Stimulated activated CD8-positive, alpha-beta memory T cell treated with anti-CD3 and anti-CD28 coated beads, Interleukin-7, amount 100 ng/mL, for 1 hour (primary cell): ENCODE measurements at places on chromosomes 1 and 21.

GRCh38 chr21:33747420-33747819, 105.1 kb downstream of the ITSN1 start:
- no peak for DNase-seq

DNA sequence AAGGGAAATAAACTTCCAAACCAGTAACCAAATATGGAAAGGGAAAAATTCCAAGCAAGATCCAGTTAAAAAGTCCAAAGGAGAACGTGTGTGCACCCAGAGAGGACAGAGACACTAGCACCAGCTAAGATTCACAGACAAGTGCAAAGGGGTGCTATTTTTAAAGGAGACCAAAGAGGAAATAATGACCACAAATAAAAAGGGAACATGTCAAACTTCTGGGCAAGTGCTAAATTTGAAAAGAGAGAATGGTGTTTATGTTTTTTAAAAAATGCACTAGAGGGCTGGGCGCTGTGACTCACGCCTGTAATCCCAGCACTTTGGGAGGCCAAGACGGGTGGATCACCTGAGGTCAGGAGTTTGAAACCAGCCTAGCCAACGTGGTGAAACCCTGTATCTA, 8.6 kb downstream of the JAM2 start:
- no peak for DNase-seq

DNA sequence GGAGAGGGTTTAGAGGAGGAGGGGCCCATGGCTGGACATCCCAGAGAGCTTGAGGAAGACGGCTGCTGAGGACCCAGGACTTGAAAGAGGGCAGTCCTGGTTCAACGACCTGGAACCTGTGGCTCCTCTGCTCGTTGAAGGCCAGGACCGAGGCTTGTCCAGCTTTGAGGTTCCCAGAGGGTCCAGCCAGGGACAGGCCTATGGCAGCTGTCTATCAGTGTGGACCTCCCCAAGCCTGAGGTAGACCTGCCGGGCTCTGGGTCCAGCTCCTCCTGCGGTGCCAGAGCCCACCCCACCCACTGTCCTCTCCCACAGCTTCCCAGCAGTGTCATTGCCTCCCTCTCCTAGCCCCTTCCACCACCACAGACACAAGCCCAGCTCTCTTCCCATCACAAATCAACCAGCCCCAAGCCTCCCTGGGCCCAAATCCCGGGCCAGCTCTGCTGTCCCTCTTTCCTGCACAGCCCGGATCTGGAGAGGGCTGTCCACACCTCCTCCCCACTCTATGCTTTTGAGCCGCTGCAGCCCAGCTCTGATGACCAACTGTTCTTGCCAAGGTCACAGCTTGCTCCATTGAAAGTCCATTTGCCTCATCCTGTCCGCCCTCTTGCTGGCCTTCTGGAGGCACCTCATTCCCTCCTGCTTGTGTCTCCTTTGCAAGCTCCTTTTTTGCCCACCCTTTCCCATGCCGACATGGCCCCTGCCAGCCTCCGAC, 48.7 kb upstream of the EDN2 start:
- no peak for DNase-seq

DNA sequence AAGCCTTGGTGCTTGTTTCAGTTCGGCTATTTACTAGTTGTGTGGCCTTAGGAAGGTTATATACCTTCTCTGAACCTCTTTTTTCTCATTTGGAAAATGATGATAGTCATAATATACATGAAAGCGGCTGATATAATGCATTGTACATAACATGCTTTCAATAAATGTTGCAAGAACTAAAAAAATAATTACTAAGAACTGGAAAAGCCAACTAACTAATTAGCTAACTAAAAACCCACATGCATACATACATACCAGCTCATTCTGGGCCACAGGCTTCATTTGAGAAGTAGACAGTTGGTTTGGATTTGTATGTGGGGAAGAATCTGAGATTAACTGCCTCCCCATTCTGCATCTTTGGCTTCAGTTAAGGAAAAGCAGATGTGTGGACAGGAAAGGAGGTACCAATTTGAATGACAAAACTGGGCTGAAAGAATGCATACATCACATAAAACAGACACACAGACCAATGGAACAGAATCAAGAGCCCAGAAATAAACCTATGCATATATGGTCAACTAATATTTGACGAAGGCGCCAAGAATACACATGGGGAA, 217.9 kb downstream of the TM2D1 start:
- DNase-seq = no peak

DNA sequence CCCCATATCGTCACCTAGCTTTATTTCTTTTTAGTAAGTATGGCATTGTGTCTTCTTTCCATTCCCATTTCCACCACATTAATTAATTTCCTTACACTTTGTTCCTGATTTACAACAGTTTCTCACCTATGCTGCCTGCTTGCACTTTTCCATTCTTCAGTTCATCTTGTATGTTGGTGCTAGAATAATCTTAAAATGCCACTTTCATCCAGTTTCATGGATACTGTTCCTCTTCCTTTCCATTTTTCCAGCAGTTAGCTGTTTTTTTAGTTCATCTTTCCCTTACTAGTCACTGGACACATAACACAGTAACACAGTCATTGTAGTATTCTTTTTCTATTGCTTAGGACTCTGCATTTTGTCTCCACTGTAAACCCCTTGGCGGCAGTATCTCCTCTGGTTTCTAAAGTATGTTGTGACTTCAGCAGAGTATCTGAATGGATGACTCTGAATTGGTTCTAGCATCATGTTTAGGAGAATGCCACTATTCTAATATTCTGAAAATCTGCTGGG, 2.1 kb downstream of the CDC7 start:
- DNase-seq = no peak

- no peak for DNase-seq
Observed at GRCh38 chr1:7717748-7718368, 53.2 kb upstream of the VAMP3 start.

DNA sequence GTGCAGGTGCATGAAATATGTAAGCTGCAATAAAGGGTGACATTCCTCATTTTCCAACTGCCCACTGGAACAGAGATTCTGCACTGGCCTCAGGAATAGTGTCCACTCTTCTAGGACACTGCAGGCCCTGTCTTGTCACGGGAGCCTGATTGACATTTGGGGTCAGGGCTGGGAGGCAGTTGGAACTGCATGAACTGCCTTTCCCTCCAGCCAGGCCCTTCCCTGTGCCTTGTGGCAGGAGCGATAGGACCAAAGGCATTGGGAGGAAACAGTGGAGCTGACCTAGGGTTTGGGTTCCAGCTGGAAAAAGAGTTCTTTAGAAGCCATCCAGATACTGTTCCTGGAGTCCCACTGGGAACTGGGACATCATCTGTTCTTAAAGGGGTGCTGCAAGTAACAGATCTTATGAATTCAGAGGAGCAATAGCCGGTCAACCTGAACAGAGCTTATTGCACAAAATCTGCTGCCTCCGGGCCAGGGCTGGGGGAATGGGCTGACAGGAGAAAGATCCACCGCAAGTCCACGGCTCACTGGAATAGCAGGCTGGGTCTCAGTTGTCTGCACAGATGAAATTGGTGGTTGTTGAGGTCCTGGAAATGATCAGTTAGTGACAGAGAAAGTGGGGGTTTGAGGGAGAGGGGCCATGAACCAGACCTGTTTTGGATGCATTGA, 451.7 kb downstream of the CAMTA1 start:
- no peak for DNase-seq

- DNase-seq = no peak
Observed at GRCh38 chr1:1788646-1789431, 10.6 kb upstream of the NADK start.

- no peak for DNase-seq
Observed at GRCh38 chr21:26892151-26892550, 46.9 kb upstream of the ADAMTS1 start.

- no peak for DNase-seq
Observed at GRCh38 chr1:186189156-186189555, 185.9 kb downstream of the TPR start.

DNA sequence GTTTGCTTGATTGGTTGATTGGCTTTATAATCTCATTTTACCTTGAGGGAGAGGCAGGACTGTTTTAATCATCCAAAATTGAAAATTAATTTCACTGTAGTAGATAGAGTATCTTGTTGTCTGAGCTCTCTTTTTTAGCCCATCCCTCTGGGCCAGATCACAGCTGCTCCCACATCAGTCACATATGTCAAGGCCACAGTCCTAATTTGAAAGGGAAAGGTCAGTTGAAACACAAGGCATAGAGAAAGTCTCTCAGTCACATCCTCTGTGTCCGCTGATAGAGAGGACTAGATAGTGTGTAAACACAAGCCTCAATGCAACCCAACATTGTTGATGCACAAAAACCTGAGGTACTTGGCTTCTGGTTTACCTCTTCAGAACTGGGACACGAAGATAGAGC, 6.8 kb downstream of the C1orf74 start:
- DNase-seq = no peak

- no peak for DNase-seq
Observed at GRCh38 chr21:38236232-38236631, 20.6 kb upstream of the KCNJ15 start.

DNA sequence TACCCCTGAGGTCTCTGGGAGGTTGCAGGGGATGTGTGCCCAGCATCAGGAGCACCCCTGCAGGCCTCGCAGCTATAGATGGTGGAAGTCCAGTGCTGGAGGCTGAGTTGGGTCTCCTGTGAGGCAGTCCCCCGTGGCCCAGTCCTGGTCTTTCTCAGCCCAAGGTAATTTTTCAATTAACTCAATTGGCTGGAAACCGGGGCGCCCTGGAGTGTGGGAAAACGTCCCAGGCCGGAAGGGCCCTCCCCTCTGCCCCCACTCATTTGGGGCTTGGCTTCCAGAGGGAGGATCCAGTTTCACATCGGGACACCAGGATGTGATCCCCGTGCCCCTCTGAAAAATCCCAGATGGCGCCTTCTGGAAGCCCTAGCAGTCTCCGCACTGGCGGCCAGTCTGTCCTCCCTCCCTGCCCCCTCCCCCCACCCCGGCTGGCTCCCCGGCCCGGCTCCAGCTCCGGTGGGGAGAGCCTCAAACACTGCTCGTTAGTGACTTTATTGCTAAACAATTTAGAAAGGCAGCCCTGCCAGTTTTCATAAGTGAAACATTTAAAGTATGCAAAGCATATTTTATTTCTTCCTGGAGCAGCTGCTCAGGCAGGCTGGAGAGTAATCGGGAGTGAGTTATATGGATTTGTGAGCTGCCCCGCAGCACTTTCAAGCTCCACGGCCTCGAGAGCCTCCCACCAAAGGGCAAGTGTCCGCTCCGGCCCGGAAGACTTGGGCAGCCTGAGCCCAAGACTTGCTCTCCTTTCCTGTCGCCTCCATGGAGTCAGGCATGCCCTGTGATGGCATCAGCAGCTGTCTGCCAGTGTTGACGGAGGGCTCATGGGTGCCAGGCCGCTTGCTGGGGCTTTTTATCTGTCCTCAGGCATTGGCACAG, 208.2 kb upstream of the TMEM51 start:
- no peak for DNase-seq

DNA sequence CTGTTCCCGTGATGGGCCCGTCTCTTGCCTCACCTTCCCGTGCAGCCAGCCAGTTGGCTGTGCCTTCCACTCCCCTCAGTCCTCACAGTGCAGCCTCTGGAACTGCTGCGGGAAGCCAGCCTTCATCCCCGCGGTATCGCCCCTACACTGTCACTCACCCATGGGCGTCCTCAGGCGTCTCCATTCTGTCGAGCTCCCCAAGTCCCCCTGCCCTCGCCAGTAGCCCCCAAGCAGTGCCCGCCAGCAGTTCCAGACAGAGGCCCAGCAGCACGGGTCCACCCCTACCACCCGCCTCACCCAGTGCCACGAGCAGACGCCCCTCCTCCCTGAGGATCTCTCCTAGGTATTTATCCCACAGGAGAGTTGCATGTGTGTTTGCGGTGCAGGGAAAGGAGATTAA, 73.5 kb downstream of the UBE4B start:
- no peak for DNase-seq

- DNase-seq = no peak
Observed at GRCh38 chr21:42665026-42665425, 11.6 kb downstream of the PDE9A start.

- DNase-seq = no peak
Observed at GRCh38 chr1:209607102-209607794, 23.7 kb downstream of the CAMK1G start.

DNA sequence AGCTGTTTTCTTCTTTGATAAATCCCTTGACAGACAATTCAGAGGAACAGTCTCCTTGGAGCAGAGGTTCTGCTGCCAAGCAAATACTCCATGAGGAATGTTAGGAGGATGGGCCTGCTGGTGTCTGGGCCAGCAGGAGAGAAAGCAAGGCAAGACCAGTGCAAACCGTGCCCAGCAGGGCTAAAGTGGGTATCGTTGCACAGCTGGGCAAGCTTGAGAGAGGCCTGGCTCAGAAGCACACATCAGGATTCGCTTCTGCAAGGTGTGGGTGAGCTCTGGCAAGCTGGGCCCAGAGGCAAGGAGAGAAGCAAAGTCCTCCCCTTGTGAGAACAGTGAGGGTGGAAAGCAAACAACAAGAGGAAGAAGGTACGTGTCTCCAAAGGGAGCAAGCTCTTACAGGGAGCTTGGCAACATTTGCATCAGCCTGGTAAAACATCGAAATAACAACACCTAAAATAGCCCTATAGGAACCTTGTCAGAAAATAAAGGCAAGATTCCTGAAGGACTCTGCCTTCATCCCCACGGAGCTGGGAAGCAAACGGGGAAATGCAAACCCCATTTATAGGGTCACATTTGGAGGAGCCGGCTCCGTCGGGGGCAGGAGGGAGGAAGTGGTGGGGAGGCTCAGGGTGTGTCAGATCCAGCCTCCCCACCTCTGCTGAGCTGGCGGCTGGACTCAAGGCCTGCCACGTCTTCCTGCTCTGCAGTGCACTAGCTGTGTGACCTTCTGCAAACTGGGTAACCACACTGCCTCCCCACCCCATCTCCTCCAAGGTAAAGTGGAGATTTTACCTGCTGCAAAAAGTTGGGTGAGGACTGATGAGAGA, 62.3 kb upstream of the HIVEP3 start:
- DNase-seq = no peak

DNA sequence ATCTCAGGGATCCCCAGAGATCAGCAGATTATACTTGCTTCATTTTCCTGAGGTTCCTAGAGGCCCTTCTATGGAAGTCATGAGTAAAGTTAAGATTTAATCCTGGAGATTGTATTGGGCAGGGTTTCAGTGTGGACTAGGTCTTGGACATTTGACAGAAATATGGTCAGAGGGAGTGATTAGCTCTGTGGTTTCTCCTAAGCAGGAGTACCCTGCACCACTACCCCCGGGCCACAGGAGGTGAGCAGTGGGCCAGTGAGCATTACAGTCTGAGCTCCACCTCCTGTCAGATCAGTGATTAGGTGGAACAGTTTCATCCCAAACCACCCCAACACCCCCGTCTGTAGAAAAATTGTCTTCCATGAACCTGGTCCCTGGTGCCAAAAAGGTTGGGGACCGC, 43.2 kb downstream of the PHACTR4 start:
- DNase-seq = no peak

GRCh38 chr1:227938911-227939790, 8.6 kb downstream of the WNT9A start:
- no peak for DNase-seq

- DNase-seq = no peak
Observed at GRCh38 chr1:155005076-155006011, 2.7 kb downstream of the ZBTB7B start.

- DNase-seq = no peak
Observed at GRCh38 chr1:207463021-207463420, 8.9 kb downstream of the CR2 start.

- DNase-seq = no peak
Observed at GRCh38 chr1:35707601-35708440, 10.9 kb downstream of the C1orf216 start.

GRCh38 chr1:23163395-23163794, 5.3 kb downstream of the LUZP1 start:
- no peak for DNase-seq

- no peak for DNase-seq
Observed at GRCh38 chr1:27027575-27028250, 15.1 kb upstream of the TENT5B start.
